GM18507 (cell line): ENCODE measurements at places on chromosomes 16 and 17.

GRCh38 chr17:16886655-16887322, 85.1 kb downstream of the TNFRSF13B start:
- DNase-seq: no peak

- DNase-seq: no peak
These were observed 650.9 kb downstream of the KCNJ2 start for GRCh38 chr17:70820276-70820675.

GRCh38 chr17:77429969-77430752, 289.4 kb downstream of the SEC14L1 start:
- no peak for DNase-seq

GRCh38 chr16:4052801-4053293, 63.4 kb downstream of the ADCY9 start:
- DNase-seq: no peak

- DNase-seq: no peak
These were observed 2.5 kb downstream of the FAM83G start for GRCh38 chr17:19001907-19002590.

GRCh38 chr17:35299135-35299534, 56.3 kb downstream of the SLFN5 start:
- no peak for DNase-seq

GRCh38 chr17:61157246-61157886, 242.3 kb upstream of the TBX2 start:
- no peak for DNase-seq

GRCh38 chr17:81317530-81317821, 22.4 kb upstream of the SLC38A10 start:
- no peak for DNase-seq

DNA sequence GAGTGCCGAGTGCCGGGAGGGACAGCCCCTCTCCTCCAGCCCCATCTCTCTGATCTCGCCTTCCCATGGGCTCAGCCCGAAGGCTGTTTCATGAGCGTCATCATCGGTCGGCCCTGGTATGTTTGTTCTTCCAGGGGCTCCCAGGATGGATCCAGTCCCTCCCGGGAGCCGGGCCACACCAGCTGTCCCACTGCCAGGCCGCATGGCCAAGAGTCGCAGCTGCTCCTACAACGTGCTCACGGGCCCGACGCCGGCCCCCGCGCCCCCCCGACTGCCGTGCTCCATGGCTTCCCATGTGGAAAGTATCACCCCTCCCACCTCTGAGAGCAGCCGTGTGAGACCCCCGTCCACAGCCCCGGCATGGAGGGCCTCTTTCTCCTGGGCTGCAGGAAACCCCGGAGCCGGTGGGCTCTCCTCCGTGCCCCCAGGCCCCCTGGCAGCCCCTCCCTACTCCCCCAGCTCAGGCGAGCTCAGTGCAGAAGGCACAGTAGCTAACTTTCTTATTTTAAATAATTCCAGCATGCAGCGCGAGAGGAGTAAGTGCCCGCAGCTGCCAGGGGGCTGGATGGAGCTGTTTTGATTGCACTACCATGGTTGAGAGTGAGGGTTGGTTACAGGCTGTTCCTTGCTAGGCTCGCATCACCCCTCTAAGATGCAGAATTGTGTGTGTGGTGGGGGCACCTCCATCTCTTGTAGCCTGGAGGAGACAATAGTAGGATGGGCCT, 26.6 kb upstream of the GSE1 start:
- no peak for DNase-seq

DNA sequence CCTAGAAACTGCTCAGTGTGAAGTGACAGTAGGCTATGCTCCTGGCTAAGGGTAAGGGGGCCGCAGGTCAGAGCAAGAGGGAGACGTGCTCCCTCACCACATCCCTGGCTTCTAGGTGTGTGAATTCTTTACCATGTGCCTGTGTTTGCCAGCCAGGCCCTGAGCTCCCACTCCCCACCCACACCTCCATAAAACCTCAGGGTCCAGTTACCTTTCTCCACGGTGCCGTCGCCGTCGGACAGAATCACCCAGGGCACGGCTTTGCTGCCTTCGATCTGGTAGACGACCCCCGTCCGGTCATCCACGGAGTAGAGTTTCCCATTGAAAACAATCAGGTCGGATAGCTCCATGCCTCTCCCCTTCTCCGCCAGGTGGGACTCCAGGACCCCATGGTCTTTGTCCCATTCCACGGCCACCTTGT, 12.8 kb downstream of the CANT1 start:
- no peak for DNase-seq

DNA sequence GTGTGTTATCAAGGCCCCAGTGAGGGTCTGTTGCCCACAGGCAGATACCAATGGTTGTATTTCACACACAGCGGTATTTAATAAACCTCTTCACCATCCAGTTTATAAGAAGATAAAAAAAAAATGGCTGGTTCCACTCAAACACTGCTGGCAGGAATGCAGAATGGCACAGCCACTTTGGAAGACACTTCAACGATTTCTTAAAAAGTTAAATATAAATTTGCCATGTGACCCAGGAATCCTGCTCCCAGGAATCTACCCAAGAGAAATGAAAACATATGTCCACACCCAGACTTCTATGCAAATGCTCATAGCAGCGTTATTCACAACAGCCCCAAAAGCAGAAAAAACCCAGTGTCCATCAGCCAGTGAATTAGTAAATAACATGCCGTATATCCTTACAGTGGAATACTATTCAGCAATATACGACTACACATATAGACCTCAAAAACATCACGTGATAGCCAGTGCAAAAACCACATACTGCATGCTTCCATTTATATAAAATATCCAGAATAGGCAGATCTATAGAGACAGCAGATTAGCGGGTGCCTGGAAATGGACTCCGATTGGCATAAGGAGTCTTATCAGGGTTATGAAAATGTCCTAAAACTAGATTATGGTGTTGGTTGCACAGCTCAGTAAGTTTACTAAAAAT, 38.7 kb downstream of the XYLT1 start:
- no peak for DNase-seq

GRCh38 chr17:7478276-7479212, 887 bp downstream of the ZBTB4 start:
- DNase-seq: no peak

GRCh38 chr16:86370062-86370461, 140.3 kb upstream of the FOXF1 start:
- no peak for DNase-seq

DNA sequence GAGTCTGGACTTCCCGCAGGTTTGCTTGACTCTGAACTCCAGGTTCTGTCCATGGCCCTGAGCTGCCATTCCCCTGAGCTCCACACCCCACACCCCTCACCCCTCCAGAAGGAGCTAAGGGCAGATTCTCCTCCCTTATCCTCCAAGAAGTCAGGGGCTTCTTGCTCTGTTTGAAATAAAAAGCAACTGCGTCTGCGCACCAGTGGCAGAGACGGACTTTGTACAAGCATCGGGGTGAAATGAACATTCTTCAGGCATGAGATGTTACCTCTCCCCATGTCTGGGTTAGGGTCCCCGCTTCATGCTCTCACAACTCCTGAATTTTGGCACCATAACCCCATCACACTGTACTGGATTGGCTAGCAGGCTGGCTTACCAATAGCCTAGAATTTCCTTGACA, 36.1 kb upstream of the DLX4 start:
- no peak for DNase-seq

GRCh38 chr17:16171613-16172012, 43.7 kb downstream of the NCOR1 start:
- no peak for DNase-seq

GRCh38 chr16:48959204-48959603, 322.4 kb downstream of the CBLN1 start:
- DNase-seq: no peak

DNA sequence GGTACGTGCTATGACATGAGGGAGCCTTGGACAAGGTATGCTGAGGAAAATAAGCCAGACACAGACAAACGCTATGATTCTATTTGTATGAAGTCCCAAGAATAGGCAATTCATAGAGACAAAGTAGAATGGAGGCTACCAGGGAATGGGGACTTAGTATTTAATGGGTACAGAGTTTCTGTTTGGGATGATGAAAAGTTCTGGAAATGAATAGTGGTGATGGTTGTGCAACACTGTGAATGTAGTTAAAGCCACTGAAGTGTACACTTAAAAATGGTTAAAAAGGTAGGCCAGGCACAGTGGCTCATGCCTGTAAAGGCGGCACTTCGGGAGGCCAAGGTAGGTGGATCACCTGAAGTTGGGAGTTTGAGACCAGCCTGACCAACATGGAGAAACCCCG, 3.3 kb downstream of the PRPSAP1 start:
- no peak for DNase-seq

DNA sequence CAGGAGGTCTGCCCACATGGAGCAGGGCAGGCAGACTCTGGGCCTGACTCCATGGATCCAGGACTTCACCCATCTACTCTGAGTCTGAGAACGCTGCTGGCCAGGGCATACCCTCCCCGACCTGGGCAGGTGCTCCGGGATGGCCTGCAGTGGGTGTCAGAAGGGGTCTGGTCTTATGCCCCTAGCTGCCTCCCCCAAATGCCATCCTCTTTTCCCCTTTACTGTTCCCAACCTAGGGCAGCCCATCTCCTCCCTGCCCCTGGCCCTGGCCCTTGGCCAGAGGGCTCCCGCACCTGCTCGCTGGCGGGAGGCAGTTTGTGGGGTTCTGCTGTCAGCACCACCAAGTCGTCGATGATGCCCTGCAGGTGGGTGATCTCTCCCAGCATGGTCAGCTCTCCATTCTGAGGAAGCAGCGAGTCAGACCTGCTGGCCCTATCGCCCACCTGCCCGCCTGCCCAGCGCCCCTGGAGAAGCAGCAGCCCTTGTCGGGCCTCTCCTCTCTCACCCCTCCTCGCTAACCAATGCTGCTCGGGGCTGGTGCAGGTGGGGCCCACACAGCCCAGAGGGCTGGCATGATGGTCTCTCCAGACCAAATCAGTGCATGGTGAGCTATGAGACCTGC, 8.2 kb downstream of the MTSS2 start:
- DNase-seq: no peak

DNA sequence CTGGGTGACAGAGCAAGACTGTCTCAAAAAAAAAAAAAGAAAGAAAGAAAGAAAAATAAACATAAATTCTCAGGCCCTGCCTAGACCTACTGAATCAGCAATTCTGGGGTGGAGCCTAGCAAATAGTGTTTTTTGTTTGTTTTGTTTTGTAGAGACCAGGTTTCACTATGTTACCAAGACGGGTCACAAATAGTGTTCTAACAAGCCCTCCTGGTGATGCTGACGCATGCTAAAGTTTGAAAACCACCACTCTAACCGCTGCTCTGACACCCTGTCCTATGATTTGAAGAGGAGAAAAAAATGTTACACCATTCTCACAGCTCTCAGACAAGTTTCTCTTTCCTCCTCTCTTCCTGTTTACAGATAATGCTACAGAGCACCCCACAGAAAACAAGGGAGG, 1.5 kb downstream of the MRPL10 start:
- no peak for DNase-seq

- no peak for DNase-seq
These were observed 59.7 kb downstream of the B9D1 start for GRCh38 chr17:19302791-19303331.

DNA sequence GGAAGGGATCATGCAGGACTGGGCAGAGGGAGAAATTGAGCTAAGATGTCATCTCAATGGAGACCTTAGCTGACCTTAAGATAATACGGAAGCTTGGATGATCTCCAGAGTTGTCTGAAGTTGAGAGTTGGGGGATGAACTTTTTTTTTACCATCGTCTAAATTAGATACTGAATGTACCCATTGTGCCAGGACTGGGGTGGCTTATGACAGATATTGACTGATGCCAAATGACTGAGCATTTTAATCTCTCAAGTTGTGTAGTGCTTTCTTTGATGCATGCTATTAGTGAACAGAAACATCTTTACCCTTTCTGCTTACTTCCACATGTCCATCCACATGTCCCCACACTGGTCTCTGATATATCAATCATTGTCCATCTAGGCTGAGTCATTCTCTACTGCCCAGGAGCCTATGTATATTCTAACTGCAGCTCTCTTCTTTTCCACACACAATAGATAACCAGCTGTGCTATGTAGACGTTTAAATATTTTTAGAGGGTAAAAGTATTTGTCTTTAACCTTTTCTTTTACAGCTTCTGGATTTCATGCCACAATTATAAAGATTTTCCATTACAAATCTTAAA, 60.2 kb upstream of the ZKSCAN2 start:
- no peak for DNase-seq

DNA sequence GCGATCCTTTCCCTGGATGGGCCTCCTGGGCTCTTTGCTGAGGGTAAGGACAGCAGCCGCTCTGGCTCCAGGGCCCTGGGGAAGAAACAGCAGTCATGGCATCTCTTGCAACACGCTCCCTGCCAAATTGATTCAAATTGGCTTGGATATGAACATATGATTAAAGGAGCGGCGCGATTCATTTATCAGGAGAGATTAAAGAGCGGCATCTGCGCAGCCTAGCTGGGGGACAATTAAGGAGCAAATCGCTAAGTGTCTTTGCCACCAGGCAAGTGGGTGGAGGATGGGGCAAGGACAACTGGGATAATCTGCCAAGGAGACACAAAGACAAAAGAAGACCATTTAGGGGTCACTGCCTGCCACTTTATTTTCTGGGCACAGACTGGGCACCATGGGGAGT, 27.8 kb downstream of the PIPOX start:
- no peak for DNase-seq

DNA sequence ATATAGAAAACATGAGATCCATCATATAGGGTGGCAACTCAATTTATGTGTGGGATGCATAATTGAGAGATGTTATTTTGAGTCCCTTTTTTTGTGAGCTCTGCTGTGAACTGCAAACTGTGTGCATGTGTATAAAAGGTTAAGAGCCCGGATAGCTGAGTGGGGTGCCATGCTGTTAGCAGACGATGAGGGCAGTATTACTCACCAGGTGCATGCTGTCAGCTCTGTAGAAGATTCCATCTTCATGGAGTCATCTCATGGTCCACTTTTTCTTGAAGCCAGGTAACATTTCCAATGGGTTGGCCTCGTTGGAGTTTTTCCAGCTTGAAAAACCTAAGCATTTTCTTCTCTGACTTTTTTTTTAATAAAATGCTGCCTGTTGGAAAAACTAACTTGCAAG, 43.0 kb upstream of the RHBDL3 start:
- DNase-seq: no peak

- DNase-seq: no peak
These were observed 45.8 kb downstream of the TENT4B start for GRCh38 chr16:50198802-50199403.

DNA sequence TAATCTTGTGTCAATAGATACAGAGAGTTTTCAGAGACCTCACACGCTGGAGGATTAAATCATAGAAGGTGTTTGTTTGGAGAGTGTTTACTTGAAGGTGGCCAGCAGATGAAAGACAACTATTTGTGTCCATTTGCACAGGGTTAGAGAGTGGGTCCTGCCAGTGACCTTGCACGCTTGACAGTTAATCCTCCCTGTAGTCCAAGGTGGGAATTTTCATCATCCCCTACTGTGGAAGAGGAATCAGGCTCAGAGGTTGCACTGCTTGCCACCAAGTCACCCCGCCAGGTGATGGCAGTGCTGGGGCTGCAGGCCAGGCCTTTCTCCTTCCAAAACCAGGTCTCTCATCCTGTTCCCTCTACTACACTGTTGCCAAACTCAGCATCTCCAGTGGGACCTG, 12.3 kb downstream of the CDH1 start:
- DNase-seq: no peak

- DNase-seq: no peak
These were observed 2.2 kb downstream of the YBX2 start for GRCh38 chr17:7292194-7292593.
